Effector CD8-positive, alpha-beta T cell (primary cell): ENCODE measurements at places on chromosomes 7 and 10.

DNA sequence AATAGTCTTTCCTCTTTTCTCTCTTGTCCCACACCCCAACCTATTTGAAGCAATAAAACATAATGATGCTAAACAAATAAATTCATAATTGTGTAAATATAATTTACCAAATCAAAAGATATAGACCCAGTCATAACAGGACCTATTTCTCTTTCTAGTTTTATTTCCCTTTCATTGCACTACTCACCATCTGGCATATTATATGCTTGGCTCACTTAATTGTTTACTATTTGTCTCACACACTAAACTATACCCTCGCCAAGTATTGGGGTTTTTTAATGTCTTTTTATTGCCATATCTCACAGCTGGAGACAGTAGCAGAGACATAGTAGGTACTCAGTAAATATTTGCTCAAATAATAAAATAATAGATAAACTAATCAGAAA lies 597.5 kb upstream of the PCDH15 start:
- DNase-seq = no peak

- DNase-seq = no peak
These were observed 1.1 kb downstream of the PALS2 start for GRCh38 chr7:24574386-24574785.

GRCh38 chr7:93980744-93981479 lies 23.2 kb downstream of the BET1 start:
- DNase-seq = no peak

GRCh38 chr10:4647109-4647785 lies 178.8 kb upstream of the AKR1E2 start:
- DNase-seq = no peak

DNA sequence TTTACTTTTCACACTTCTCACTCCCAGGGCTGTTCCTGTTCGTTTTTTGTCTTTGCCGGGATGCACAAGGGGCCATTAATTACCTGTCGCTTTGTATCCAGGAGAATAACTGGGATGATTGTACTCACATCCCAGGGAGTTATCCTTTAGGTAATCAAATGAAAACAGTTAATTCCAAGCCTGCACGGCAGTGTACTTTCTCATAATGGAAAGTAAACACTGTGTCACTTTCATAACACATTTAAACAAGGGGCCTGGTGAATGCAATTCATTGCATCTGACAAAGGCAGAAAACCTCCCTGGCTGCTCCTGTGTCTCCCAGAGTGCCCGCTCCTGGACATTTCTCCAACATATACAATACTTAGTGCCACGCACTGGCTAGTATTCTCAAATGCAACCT lies 138.7 kb upstream of the CELF2 start:
- no peak for DNase-seq

DNA sequence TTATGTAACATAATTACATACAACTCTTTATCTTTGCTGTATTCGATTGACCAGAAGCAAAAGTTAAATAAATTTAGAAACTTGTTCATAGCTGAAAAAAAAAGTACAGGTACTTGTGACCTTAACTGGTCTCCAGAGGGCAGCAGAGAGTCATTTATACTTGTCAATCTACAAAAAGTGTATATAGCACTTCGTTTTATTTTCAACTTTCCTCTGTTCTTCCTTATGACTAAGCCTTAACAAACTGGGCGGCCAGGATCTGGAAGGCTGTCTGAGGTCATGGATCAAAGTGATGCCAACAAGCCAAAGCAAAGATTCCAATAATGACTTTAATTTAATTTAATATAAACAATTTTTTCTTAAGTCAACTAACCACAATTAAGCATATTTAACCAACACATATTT lies 29.8 kb downstream of the C10orf67 start:
- peak; percentile 4 for DNase-seq

DNA sequence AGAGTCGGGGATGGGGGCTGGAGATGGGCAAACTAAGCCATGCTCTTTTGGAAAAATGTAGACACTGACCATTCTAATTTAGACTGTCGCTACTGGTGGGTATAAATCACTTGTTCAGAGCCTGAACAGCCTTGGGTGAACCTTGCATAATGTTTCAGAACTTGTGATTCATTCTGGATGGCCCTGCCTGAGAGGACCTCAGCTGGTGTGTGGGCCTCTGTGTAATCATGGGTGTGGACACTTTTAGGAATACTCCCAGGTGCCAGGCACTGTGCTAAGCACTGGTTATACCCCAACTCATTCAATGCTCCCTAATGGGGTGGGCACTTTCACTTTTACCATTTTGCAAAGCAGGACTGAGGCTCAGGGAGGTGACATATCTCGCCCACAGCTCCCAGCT lies 26.8 kb upstream of the TM9SF3 start:
- DNase-seq = no peak

DNA sequence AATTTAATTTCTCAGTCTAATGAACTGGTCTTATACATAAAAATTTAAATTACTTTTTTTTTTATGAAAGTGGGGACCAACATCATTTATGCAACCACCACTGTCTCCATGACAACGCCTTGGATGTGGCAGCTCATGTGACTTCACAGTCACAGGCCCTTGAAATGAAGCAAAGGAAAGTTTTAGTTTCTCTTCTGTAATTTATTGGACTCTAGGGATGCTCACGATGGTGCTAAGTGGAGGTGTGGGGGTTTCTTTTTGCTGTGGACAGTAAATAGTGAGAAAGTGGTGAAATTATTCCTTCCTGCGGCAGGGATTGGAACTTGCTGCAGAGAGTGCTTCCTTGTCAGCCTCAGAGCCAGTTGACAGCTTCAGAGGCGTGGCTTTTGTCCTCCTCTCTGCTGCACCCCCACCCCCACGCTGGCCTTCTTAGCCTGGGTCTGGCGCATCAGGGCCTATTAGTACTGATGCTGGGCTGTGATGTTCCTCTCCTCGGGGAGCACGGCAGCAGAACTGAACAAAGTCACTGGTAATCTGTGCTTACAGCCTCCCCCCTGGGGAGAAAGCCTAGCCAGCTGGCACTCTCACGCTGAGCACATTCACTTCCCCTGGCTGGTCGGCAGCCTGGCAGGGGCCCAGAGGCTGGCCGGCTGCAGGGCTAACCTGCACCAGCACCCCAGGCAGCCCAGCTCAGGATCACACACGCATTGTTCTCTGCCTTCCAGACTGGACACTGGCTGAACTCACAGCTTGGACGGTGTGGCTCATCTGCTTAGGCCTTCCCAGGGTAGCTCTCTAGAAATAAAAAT lies 517.5 kb upstream of the GALNT17 start:
- DNase-seq = no peak
